ENCODE measurements at places on chromosomes 3 and 15.

- DNase-seq = no peak
Observed at GRCh38 chr3:145869958-145870357, 291.0 kb downstream of the PLOD2 start.

DNA sequence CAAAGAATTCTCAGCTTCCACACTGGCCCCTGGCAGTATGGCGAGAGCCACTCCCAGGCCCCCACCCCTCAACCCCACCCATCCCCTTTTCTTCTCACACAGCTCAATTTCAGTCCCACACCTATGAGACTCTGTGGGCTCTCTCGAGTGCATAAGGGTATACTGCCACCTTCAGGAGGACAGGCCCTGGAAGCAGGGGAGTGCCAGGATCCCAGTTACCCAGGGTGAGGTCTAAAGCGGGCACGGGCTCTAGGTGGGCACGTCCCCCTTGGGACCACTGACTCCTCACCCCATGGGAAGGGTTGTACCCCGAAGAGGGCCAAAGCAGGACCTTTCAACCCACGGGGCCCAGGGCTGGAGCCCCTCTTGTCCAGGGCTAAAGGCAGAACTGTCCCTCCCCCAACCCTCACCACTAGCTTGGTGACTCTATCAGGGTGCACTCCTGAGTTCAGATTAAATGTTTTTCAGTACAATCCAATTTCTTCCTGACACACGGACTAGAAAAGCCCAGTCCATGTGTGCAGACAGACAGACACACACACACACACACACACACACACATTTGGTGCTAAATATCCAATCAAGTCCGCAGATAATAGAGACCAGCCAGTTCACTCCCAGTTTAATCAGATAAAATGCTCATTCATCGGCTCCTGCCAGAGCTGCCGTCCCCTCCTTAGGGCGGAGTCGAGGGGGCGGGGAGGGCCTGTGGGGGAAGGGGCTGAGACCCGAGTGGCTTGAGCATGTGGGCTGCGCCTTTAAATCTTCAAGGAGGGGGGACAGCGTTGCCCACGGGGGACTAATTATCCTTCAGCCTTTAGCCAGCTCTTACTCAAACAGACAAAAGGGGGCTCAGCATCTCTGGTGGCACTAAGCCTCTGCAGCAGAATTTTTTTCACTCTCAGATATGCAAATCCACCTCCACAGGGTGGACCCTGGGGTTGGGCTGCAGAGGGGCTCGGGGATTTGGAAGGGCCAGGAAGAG is 59.3 kb downstream of the CYP11A1 start:
- DNase-seq = peak; percentile 52

GRCh38 chr3:193872265-193872753 is 263.6 kb upstream of the HES1 start:
- peak; percentile 31 for DNase-seq

- no peak for DNase-seq
Observed at GRCh38 chr15:33654860-33655259, 313.4 kb upstream of the CHRM5 start.

DNA sequence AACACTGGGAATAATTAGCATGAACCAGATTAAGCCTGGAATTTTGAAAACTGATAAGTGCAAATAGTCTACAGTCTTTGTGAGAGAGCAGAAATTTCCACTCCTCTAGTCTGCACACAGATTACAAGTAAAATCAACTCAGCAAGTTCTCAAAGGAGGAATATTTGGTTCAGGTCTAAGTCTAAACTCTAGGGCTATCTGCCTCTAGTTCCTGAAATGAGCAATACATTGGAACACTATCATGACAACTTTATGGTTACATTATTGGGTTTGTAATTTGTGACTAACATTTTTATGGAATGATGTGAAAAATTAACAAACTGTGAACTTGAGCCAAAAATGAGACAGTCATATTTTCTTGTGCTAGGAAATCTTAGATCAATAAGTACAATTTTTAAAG is 30.8 kb upstream of the ADGRG7 start:
- no peak for DNase-seq

DNA sequence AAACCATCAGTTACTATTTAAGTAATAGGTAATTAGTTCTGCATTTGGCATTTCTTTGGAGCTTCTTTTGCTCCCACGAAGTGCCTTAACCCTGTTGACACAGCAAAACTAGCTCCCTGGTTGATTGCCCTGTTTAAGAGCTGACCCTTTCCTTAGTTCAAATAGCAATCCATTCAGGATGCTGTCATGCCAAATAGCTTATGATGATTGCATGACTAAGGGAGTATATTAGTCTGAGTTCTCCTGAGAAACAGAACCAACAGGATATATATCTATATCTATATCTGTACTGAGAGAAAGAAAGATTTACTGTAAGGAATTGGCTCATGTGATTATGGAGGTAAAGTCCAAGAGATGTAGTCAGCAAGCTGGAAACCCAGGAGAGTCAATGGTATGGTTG is 50.3 kb upstream of the SPRED1 start:
- no peak for DNase-seq

GRCh38 chr15:70094690-70095311 is 2.9 kb downstream of the TLE3 start:
- DNase-seq = no peak

DNA sequence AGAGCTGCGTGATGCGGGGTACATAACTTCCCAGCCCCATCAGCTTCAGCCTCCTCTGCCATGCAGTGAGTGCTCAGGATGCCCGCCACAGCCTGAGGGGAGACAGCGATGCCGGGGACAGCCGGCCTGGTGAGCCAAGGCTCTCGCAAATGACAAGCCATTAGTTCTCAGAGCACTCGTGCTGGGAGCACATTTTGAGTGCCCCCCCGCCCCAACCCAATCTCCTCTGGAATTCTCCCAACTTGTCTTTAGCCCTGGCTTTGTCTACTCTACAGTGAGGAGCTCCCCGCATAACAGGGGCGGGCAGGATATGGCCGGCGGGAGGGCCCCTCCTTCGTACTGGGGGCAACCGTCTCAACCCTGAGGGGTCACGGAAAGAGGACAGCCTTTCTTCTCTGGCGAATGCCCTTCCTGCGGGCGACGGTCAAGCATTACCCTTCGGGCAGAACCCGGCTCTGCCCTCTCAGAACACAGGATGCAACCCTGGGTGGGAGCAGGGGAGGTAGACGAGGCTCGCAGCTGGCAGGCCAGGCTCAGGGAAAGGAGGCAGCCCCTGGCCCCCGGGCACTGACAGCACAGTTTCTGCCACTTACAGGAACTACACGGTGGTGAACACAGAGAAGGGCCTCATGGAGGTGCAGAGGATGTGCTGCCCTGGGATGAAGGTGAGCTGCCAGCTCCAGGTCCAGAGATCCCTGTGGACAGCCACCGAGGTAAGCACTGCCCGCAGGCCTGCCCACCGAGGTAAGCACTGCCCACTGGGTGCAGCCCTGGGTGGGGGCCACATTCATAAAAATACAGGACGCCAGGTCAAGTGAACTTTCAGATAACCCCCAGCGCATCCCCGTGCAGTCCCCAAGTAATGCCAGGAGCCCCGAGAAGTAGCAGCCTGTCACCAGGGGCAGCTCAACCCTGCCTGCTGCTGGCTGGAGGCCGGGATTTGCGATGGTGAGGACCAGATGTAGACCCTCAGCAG is 141.7 kb downstream of the LRRK1 start:
- DNase-seq = no peak

- DNase-seq = no peak
Observed at GRCh38 chr3:11172096-11172690, 17.9 kb downstream of the HRH1 start.

- DNase-seq = no peak
Observed at GRCh38 chr3:54347933-54348332, 225.6 kb downstream of the CACNA2D3 start.

DNA sequence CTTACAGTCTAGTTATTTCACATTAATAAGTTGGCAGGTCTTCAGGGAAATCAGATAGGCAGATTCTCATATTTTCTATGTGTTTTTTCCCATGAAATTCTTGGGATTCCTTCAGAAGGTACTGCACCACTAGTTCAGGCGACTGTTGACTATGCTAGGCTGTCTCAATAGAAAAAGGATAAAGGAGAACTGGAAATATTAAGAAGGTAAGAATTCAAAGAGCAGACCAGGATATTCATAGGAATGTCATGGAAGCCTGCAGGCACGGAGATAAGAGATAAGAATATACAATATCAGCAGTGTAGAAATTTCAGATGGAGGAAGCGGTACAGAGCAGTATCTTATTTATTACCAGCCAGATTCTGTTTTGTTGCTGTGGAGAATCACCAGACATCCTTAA is 432.1 kb upstream of the MDFIC2 start:
- DNase-seq = no peak

DNA sequence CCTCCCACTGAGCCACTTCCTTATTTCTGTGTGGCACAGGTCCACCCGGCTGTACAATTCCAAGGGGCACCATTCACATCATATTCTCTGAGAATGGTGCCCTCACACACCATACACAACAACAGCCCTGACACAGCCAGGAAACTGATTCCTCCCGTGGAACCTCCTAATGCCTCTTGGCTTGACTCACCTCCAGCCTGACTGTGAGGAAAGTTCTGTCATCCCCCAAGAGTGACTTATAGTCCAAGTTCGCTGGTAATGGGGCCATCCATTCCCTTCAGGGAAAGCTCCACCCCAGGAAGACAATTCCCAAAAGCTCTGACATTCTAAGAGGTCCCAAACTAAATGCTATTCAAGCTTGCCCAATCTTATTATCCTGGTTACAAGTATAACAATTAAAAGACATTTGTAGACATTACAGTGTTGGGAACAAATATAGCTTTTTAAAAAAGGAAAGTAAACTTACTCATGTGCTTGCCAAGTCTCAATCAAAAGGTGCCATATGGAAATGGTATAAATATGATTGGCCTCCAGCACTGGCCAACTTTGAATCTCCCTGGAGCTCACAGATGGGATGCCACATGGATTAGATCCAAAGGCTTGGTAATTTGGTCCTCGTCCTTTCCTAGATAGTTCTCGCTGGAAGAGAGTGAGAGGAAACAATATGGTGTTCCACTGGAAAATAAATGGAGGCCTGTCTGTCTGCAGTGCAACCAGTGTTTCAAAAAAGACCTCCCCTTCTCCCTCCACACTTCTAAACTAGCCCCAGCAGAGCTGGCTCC is 56.3 kb upstream of the PSMD6 start:
- no peak for DNase-seq

DNA sequence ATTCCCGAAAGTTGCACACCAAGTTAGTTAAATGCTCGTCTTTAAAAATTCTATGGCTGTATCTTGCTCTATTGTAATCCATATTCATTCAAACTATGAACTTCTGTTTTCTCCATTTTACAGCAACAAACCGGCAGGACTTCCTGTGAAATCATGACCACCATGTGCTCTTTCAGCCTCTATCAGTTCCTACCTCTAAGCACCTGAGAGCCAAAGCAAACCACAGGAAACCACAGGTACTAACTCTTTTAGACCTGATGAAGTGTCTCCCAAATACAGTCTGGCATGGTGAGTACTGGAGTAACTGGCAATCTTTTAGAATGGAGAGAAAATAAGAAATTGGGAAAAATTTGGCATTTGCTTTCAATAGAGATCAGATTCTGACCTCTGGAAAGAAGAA is 186.5 kb upstream of the SLITRK3 start:
- DNase-seq = no peak

GRCh38 chr3:48301800-48302166 is 31.7 kb downstream of the SPINK8 start:
- peak; percentile 39 for DNase-seq

DNA sequence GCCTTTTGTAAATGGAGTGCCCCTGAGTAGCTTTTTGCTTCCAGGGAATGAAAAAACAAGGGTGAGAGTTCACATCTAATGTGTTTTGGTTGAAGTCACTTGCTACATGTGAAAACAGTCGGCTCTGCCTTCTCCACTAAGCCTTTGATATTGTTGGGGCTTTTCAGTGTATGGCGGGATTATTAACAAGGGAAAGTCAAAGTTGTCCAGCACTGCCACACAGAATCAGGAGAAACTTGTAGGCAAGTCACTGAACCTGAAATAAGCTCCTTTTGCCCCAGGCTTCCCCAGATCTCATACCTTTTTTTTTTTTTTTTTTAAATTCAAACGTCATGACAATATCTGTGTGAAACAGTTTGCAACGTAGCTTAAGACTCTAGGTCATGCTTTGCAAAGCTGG is 248.0 kb downstream of the FEZF2 start:
- DNase-seq = no peak

DNA sequence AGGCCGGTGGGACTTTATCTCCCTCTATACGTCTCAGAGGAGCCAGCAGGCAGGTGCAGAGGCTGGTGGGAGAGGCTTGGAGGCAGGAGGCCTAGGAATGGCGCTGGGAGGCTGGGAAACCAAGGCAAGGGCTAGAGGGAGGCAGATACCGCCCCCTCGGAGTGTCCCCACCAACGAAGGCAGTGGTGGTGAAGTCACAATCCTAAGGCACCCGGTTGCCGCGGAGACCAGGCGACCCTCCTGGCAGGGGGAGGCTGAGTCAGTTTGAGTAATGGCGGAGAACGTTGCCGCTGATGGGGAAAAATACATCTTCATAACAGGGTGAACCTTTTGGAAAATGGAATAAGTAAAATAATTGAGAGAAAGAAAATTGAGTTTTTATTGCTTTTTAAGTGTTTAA is 29.9 kb upstream of the CACNA2D2 start:
- no peak for DNase-seq

DNA sequence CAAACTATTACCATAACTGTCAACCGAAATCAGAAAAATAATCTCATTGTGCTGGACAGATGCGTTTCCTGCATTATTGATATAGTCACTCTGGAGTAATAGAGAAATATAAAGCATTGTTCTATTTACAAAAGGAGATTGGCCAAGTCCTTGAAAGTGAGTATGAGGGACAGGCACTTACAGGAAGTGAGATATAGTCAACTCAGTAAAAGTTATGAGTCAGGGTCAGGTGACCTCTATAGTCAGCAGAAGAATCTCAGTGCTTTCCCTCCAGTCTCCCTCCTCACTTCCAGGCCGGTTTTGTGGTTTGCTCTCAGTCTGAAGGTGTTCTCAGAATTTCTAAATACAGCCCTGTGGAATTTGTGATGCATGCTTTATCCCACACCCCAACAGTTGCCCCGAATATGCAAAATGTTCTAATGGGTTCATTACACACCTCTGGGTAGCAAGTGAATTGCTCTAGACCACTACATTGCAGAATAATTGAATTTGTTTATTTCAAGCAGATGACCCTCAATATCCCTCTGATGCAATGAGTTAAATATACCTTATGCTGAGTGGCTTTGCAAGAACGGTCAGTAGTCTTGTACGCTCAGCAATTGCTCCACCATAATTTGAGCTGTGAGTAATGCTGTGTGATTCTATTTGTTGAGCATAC is 787.7 kb downstream of the MCTP2 start:
- DNase-seq = no peak

GRCh38 chr3:127560051-127560787 is 30.3 kb downstream of the TPRA1 start:
- DNase-seq = no peak

GRCh38 chr3:190192087-190192486 is 71.4 kb upstream of the P3H2 start:
- DNase-seq = no peak

- no peak for DNase-seq
Observed at GRCh38 chr3:20186600-20187004, 596 bp upstream of the SGO1 start.

- DNase-seq = no peak
Observed at GRCh38 chr15:41877631-41878354, 16.1 kb downstream of the SPTBN5 start.

Data from activated CD4-positive, alpha-beta T cell treated with anti-CD3 and anti-CD28 coated beads for 48 hours (primary cell).